ENCODE measurements at places on chromosomes 12 and 14. TPM values are rescaled to one million over a fixed set of nuclear protein-coding genes. Genes with fewer than 3 reads are reported as not detected.

Gene POLE2
- 15.6 TPM for total RNA-seq

DNA sequence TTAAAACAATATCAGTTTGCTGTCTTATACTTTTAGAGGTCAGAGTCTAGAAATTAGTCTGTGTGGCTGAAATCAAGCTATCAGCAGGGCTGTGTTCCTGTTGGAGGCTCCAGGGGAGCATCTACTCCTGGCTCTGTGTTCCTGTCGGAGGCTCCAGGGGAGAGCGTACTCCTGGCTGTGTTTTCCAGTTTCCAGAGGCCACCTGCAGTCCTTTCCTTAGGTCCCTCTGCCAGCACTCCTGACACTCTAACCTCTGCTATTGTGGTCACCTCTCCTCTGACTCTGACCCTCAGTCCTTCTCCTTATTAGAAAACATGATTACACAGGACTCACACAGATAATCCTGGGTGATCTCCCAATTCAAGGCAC lies 1140.7 kb upstream of the TMEM132C start:
- H3K27ac ChIP-seq: no peak overlapping the region
- H3K27me3 ChIP-seq: no peaks in the 10 kb centered on the region
- DNase-seq: no peak
- H3K4me1 ChIP-seq: no peaks in the 10 kb centered on the region
- no peaks in the 10 kb centered on the region for H3K36me3 ChIP-seq

DNA sequence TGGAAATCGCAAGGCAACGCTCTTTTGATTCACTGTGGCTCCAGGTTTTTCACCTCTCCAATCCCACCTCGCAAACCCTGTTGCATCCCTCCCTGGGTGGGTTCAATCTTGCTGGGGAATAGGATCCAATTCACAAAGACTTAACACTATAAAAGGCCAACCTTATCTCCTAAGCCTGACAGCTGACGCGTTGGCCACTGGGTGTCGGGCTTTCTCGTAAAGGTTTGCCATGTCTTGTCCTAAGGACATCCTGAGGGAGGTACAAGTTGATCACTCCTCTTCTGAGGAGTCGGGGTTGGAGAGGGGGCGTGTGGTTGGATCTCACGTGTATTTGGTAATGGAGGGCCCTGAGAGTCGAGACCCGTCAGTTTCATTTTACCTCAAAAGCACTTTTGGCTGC lies 112.6 kb upstream of the FZD10 start:
- H3K36me3 ChIP-seq: no peaks in the 10 kb centered on the region
- H3K4me3 ChIP-seq: no peak overlapping the region
- no peak overlapping the region for H3K27ac ChIP-seq
- DNase-seq: no peak
- H3K27me3 ChIP-seq: no peaks in the 10 kb centered on the region

Gene OTX2
- total RNA-seq: not detected

DNA sequence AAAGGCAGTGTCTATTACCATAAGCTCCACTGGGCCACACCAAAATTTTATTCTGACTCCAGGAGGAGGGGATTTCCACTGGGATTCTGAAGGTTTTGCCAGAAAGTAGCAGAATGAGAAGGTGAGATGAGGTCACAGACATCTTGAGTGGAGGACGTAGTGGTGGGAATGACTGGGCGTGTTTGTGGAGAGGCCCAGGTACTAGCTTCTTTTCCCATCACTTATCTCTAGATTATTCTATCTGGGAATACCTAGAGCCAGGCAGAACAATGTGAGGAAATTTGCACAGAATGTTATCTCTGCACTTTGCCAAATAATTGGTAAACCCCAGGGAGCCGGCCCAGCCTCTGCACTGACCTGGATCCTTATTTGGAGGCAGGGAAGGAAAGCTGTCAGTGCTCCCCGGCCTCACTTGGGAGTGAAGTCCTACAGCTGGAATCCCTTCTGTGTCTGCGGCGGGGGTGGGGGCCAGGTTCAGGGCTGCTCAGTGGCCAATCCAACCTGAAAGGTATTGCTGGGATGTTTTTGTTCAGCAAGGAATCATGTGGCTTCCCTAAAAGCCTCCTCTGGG lies 129.4 kb downstream of the C12orf75 start:
- no peak for DNase-seq
- no peak overlapping the region for H3K27ac ChIP-seq
- no peaks in the 10 kb centered on the region for H3K27me3 ChIP-seq
- no peaks in the 10 kb centered on the region for H3K36me3 ChIP-seq
- H3K4me3 ChIP-seq: no peak overlapping the region

DNA sequence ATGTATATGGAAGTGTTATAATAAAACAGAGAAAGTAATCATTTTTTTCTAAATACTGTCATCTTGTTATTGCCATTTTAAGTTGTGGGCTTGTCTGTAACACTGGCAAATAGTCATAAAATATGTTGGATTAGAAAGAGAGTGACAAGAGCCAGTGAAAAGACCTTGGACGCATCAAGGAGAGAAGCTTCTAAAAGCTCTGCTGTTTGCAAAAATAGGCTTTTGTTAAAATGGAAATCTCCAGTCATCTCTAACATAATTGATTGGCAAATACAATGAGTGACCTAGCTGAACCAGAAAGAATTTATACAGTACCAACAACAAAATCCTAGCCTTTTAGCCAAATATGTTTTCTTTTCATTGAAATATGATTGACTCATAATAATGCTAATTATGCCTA lies 245.8 kb upstream of the RMST start:
- H3K27me3 ChIP-seq: no peaks in the 10 kb centered on the region
- no peak for DNase-seq
- H3K4me1 ChIP-seq: no peaks in the 10 kb centered on the region

GRCh38 chr14:61733972-61734371 lies 28.2 kb upstream of the SNAPC1 start:
- H3K4me1 ChIP-seq: no peaks in the 10 kb centered on the region
- H3K36me3 ChIP-seq: peaks cover 57% of the 10 kb centered on the region
- no peak overlapping the region for H3K4me3 ChIP-seq
- no peak for DNase-seq
- H3K27me3 ChIP-seq: no peaks in the 10 kb centered on the region

DNA sequence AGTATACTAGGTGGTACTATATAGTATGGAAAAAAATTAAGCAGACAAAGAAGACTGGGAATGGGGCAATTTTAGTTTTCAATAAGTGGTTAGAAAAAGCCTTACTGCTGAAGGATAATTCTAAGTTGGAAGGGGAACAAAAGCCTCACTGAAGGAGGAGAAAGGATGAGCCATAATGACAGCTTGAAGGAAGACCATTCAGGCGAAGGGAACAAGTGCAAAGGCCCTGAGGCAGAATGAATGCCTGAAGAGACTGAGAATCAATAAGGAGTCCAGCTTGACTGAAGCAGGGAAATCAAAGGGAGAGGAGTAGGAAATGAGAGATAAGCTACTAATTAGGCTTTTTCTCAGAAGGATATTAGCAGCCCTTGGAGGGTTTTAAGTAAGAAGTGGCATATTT lies 28.5 kb downstream of the PPP1R13B start:
- H3K4me1 ChIP-seq: peaks cover 19% of the 10 kb centered on the region
- no peak overlapping the region for H3K4me3 ChIP-seq
- no peaks in the 10 kb centered on the region for H3K36me3 ChIP-seq
- no peaks in the 10 kb centered on the region for H3K27me3 ChIP-seq
- DNase-seq: no peak
- H3K27ac ChIP-seq: peak overlapping the region; percentile 89

GRCh38 chr12:51246254-51246853 lies 7.7 kb downstream of the DAZAP2 start:
- H3K27ac ChIP-seq: no peak overlapping the region
- H3K4me3 ChIP-seq: no peak overlapping the region
- H3K27me3 ChIP-seq: no peaks in the 10 kb centered on the region

Gene KRT6C
- total RNA-seq: not detected

DNA sequence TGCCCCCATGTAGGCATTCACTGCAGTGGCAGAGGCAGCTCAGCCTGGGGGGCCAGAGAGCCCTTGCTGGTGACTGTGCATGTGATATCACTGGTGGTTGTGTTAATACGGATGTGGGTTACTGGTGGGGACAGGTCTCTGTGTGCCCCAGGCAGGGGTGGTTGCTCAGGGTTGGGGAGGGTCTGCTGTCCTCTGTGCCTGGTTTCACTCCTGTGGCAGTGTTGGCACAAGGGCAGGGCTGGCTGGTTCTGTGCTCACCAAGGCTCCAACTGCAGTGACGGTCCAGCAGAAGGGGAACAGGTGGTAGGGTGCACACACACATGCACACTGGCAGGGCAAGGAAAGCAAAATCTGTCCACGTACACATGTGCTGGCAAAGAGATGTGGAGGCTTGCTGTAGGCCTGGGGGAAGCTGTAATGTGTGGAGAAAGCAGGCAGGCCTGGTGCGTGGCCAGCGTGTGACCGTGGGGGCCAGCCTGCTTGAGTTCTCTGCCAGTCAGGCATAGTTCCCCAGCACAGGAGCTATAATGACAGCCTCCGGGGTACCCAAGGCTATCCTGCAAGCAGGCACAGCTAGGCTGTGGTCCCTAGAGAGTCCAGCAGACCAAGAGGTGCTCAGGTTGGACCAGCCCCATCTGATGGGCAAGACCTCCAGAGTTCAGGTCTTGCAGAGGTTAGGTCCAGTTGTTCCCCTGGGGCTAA lies 254.6 kb downstream of the FBXL14 start:
- peaks cover 5% of the 10 kb centered on the region for H3K4me1 ChIP-seq
- no peak for DNase-seq
- H3K27me3 ChIP-seq: no peaks in the 10 kb centered on the region
- H3K27ac ChIP-seq: no peak overlapping the region
- no peak overlapping the region for H3K4me3 ChIP-seq
- no peaks in the 10 kb centered on the region for H3K36me3 ChIP-seq

Gene KRT81
- 0.61 TPM for total RNA-seq

Gene GYS2
- not detected for total RNA-seq

Gene THTPA
- 22.1 TPM for total RNA-seq

- DNase-seq: peak; percentile 89
- no peak overlapping the region for H3K27ac ChIP-seq
- H3K36me3 ChIP-seq: no peaks in the 10 kb centered on the region
- H3K4me1 ChIP-seq: no peaks in the 10 kb centered on the region
- no peak overlapping the region for H3K4me3 ChIP-seq
Measured at GRCh38 chr12:116708826-116709756, 28.8 kb downstream of the SPRING1 start.

GRCh38 chr12:24780697-24781368 lies 168.1 kb downstream of the BCAT1 start:
- H3K36me3 ChIP-seq: no peaks in the 10 kb centered on the region
- no peaks in the 10 kb centered on the region for H3K27me3 ChIP-seq
- DNase-seq: no peak
- no peak overlapping the region for H3K27ac ChIP-seq
- no peaks in the 10 kb centered on the region for H3K4me1 ChIP-seq

GRCh38 chr12:99253068-99253467 lies 394.5 kb upstream of the GARIN6 start:
- H3K4me1 ChIP-seq: no peaks in the 10 kb centered on the region
- H3K27me3 ChIP-seq: no peaks in the 10 kb centered on the region
- no peak for DNase-seq
- no peak overlapping the region for H3K27ac ChIP-seq

DNA sequence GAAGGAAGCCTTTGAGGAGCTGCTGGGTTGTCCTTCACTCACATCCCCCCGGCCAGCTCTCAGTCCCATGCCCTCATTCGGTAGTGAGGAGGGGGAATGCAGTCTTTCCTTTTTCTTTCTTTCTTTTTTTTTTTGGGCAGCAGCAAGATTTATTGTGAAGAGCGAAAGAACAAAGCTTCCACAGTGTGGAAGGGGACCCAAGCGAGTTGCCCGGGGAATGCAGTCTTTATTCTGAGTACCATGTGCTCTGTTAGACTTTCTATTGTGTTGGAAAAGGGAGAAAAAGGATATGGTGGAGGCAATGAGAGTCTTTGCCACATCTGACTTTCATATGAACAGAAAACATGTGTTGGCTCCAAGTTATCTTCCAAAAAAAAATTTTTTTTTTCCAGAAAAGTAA lies 29.9 kb upstream of the YARS2 start:
- no peak for DNase-seq
- H3K27me3 ChIP-seq: peaks cover 13% of the 10 kb centered on the region

Gene SOAT2
- total RNA-seq: not detected

Gene SERPINA9
- not detected for total RNA-seq

GRCh38 chr12:128076188-128076587 lies 190.8 kb upstream of the TMEM132C start:
- H3K36me3 ChIP-seq: no peaks in the 10 kb centered on the region
- no peak overlapping the region for H3K4me3 ChIP-seq
- no peak overlapping the region for H3K27ac ChIP-seq
- H3K27me3 ChIP-seq: no peaks in the 10 kb centered on the region

Gene SUOX
- 17.7 TPM for total RNA-seq

DNA sequence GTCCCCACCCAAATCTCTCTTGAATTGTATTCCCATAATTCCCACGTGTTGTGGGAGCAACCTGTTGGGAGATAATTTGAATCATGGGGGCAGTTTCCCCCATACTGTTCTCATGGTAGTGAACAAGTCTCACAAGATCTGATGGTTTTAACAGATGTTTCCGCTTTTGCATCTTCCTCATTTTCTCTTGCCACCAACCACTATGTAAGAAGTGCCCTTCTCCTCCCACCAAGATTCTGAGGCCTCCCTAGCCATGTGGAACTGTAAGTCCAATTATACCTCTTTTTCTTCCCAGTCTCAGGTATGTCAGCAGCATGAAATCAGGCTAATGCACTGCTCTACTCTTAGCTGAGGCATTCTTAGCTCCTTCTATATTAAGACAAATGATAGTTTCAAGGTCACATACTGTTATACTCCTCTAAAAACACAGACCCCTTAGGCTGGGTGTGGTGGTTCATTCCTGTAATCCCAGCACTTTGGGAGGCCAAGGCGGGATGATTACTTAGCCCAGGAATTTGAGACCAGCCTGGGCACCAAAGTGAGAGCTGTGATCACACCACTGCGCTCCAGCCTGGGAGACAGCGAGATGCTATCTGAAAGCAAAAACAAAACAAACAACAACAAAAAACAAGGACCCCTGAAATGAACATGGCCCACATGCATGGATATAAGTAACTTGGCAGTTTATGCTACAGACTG lies 3.6 kb downstream of the SCAF11 start:
- no peaks in the 10 kb centered on the region for H3K36me3 ChIP-seq
- H3K4me3 ChIP-seq: no peak overlapping the region
- H3K27ac ChIP-seq: no peak overlapping the region

- H3K27me3 ChIP-seq: no peaks in the 10 kb centered on the region
- H3K27ac ChIP-seq: no peak overlapping the region
- H3K4me1 ChIP-seq: no peaks in the 10 kb centered on the region
- DNase-seq: no peak
Measured at GRCh38 chr14:64556526-64556925, 6.8 kb downstream of the PPP1R36 start.

GRCh38 chr12:49921936-49922335 lies 18.2 kb upstream of the FAIM2 start:
- no peaks in the 10 kb centered on the region for H3K27me3 ChIP-seq
- H3K4me1 ChIP-seq: no peaks in the 10 kb centered on the region
- H3K4me3 ChIP-seq: no peak overlapping the region
- no peaks in the 10 kb centered on the region for H3K36me3 ChIP-seq
- DNase-seq: no peak

- no peaks in the 10 kb centered on the region for H3K4me1 ChIP-seq
- no peak overlapping the region for H3K4me3 ChIP-seq
- no peak for DNase-seq
- H3K27me3 ChIP-seq: no peaks in the 10 kb centered on the region
Measured at GRCh38 chr14:105375635-105376057, 22.7 kb upstream of the TEX22 start.

All from lung (tissue), 17 donors.